ENCODE measurements at places on chromosomes 7 and 10.

DNA sequence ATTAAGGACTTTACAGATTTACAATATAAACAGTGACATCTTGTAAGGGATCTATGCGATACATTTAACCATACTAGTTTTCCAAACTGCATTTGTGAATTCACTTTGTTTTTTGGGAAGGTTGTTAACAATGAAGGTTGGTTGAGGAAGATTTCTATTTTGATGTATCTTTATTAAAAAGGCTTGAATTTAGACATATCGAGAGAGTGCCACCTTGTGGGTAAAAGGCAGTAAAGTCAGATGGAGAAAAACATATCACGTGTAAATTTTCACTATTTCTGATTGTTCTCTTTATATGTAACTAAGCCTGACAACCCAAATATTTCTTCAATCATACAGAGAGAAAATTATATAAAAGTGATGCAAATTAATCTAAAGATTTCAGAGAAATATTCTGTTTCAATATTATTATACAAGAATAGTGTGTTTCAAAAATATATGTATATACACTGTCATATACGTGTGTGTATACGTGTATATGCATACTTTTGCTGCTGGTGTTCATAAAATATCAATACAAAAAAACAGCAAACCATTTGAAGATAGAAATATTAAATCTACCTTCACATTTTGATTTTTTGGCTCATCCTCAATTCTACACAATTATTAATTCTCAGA lies 988.6 kb downstream of the SORCS1 start:
- DNase-seq: no peak

- DNase-seq: no peak
Observed at GRCh38 chr7:155288055-155288454, 9.6 kb upstream of the INSIG1 start.

- DNase-seq: no peak
Observed at GRCh38 chr10:15172306-15172840, 3.9 kb upstream of the NMT2 start.

GRCh38 chr7:51640841-51641240 lies 324.2 kb upstream of the COBL start:
- DNase-seq: no peak

DNA sequence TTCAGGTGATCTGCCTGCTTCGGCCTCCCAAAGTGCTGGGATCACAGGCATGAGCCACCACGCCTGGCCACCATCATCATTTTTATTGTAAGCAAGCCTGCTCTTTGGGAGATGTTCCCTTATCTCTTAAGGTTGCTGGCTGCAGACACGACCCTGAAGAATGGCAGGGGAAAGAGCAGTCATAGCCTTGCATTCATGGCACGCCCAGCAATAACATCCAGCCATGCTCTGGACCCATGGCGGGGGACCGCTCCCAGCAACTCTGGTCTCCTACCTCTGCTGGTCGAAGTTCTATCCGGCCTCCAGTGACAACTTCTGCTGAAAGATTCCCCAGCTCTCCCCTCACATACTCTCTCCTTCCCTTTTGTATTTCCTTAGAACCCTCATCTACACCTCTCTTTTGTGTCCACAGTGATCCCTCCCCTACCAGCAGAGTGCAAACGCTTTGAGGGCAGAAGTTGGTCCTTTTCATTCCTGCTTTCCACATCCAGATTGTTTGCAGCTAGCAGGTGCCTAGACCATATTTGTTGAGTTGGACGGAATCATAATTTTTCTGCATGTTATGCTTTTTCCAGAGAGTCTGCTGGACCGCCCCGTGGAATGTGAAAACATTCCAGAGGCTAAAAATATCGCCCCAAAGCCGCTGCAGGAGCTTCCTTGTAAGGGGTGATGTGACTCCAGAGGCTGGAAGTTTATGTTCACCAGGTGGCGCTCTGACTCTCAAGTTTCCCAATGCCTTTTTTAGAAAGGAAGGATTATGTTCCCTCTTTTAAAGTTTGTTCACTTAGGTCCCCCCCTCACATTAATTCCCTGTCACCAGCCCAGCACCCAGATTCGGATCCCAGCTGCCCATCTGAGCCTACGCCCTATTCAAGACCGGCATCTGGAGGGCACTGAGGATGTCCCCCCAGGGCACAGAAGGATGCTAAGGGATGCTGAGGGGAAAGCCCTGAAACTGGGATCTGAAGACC lies 4.3 kb upstream of the MARVELD1 start:
- DNase-seq: no peak

GRCh38 chr7:100166317-100166940 lies 2.0 kb downstream of the GAL3ST4 start:
- DNase-seq: no peak

DNA sequence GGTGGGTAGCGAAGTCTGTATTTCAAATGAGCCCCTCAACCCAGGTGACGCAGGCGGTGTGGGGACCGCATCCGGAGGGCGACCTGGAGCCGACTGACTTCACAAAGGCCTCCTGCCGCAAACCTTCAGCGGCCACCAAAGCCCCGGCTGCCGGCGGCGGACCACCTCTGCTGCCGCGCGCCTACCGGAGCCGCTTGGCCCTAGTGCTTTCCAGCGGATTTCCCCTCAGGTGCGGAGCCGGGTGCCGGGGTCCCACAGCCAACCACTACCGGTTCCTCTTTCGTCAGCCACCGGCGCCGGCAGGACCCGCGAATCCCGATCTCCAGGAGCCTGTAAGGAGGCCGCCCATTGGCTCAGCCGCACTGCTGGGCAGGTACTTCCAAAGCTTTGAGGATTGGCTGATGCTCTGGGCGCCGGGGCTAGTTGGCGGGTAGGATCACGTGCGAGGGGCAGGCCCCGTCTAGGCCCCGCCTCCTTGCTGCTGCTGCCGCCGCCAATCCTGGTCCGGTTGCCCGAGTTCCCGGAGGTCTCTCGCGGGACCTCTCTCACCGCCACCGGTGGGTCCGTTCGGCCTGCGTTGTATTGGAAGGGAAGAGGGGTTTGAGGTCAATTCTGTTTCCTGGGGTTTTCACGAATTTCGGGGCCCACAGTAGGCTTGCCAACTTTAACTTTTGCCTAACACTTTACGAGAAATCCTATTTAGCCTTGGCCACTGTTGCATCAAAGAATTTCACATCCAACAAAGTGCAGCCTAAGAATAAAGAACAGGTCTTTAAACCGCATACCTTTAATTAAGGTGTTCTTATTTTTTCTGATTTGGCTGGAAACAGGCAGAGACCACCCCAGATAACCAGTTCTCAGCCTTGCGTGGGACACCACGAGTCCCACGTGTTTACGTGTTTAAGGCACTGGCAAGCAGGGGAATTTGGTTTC lies at the start of gene GSTO2:
GSTO2 (plus strand) TSS at position 472 of the 933 bp plus-strand sequence. CDS start 5,732 bp downstream, outside the sequence.
- peak; percentile 97 for DNase-seq

DNA sequence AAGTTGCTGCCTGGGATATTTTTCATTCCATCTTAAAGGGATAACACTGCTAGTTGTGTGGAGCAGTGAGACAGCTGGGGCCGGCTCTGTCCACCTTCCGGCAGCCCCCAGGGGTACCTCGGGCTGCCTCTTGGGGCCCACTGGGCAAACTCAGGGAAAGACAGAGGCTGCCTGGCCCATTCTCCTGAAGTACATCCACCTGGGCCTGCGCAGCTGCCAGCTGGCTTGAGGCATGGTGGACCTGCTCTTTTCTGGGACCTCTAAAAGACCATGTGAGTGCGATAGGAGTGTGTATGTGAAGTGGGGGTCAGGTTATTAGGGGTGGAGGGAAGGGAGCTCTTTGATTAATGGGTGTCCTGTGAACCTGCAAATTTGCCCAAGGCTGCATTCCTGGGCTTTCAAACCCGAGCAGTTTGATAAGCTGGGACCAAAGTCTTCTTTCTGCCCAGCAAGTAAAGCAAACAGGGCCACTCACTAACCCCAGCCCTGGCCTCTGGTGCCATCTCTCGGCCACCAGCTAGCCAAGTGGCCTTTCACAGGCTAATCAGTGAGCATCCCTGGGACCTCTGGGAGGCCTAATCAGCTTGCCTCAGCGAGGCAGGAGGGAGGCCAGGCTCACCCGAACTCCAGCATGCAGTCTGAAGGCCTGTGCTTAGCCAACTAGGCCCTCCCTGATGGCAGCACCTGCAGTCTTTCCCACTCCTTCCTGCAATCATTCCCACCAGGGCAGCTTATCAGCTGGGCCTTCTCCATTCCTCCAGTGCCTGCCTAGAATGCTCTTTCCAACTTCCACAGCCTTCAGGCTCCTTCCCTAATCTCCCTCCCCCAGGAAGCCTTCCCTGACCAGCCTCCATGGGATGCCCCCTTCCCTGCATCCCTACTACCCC lies 954.7 kb upstream of the ZNF722 start:
- no peak for DNase-seq

- no peak for DNase-seq
Observed at GRCh38 chr10:4174197-4174596, 389.2 kb upstream of the KLF6 start.

DNA sequence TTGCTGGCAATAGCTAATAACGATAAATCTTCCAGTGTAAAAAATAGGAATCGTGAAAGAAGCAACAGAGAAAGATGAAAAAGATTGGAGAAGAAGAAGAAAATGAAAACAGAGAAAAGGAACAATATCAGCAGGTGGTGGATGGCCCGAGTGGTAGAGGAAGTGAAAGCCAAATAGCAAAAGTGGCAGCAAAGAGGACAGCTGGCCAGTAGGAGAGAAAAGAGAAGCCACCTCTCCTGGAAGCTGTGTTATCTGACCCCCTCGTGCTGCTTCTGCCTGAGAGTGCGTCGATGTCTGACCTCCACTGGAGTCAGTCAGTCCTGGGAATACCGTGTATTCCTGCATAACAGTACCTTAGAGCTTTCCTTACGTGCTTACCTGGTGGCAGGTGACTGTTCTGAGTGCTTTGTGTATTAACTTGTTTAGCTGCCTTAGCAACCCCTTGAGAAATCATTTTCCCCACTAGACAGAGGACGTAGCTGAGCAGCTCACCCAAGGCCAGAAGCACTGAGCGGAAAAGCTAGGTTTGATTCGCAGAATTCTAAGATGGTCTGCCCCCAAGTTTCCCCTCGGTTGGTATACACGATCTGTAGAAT lies 88.3 kb downstream of the CHN2 start:
- DNase-seq: no peak

- DNase-seq: no peak
Observed at GRCh38 chr7:17326378-17326777, 27.9 kb downstream of the AHR start.
